ENCODE measurements at places on chromosomes 3 and 15.
A peak's percentile ranks its signal among the peaks of the same experiment; 100 is the strongest.

GRCh38 chr3:53773611-53774368 lies 72.4 kb downstream of the CHDH start:
- peak; percentile 50 for DNase-seq

DNA sequence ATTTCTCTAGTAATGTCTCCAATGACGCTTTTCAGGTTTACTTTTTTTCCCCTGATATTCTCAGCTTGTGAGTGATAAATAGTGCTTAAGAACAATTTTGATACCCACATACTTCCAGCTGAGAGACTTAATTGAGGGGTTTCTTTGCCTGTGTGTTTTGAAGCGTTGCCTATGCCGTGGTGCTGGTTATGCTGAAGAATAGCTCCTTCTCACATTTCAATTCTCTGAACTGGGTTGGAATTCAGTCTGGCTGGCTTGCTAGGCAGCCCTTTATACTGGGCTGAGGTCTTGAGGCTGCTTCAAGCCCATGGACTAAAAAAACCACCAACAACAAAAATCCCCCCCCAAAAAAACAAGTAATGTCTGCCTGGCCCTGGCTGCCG lies 87.4 kb downstream of the CHST2 start:
- no peak for DNase-seq

- DNase-seq = no peak
Measured at GRCh38 chr3:21599890-21600289, 151.1 kb downstream of the ZNF385D start.

GRCh38 chr3:95718168-95718567 lies 1096.2 kb upstream of the EPHA6 start:
- no peak for DNase-seq

- no peak for DNase-seq
Measured at GRCh38 chr3:4845882-4846281, 133.4 kb upstream of the BHLHE40 start.

- no peak for DNase-seq
Measured at GRCh38 chr15:90190606-90191343, 10.4 kb upstream of the SEMA4B start.

- no peak for DNase-seq
Measured at GRCh38 chr3:183287301-183287971, 34.4 kb downstream of the B3GNT5 start.

DNA sequence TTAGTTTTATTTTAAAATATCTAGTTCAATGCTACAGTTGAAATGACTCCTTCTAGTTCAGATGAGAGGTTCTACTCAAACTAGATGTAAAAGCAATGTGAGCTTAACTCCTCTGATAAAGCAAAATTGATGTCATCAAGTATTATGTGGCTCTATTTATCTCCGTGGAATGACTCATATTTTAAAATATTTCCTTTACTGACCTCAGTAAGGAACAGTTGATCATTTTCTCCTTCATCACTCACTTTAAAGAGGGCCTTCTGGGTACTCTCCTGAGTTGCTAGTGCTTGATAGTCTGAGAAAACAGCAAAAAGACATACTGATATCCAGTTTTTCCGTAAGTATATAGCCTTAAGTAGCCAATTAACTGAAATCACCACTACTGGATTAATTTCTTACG lies 1099.3 kb downstream of the ROBO2 start:
- DNase-seq = no peak

GRCh38 chr15:71201477-71201876 lies 86.2 kb downstream of the THSD4 start:
- peak; percentile 74 for DNase-seq

DNA sequence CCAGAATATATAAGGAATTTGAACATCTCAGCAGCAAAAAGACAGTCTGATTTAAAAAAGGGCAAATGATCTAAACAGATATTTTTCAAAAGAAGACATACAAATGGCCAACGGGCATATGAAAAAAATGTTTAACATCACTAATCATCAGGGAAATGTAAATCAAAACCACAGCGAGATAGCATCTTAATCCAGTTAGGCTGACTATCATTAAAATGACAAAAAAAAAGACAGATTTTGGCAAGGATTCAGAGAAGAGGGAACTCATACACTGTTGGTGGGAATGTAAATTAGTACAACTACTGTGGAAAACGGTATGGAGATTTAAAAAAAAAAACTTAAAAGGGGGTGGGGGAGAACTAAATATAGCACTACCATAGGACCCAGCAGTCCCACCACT lies 47.9 kb downstream of the RNF13 start:
- no peak for DNase-seq

DNA sequence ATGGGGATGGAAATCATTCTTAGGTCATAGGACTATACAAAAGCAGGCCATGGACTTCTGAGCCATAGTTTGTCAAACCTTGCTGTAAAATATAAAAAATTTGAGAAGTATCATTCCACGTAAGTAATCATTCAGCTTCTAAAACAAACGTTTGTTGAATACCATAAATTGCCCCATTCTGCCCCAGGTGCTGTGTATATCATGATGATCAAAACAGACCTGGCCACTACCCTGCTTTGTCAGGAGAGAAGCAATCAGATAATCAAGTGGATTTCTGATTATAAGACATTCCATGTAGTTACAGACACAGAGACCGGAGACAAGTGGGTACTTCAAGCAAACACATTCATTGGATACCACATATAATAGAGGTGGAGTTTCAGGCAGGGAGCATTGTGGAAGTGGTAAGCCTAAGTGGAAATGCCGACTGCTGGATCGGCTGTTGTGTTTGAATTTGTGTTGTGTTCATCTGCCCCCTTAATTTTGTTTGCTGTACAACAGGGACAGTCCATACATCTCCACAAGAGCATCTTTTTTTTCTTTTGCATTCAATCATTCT lies 61.7 kb downstream of the TGFBR2 start:
- no peak for DNase-seq
